ENCODE measurements at places on chromosomes 11 and 22.

DNA sequence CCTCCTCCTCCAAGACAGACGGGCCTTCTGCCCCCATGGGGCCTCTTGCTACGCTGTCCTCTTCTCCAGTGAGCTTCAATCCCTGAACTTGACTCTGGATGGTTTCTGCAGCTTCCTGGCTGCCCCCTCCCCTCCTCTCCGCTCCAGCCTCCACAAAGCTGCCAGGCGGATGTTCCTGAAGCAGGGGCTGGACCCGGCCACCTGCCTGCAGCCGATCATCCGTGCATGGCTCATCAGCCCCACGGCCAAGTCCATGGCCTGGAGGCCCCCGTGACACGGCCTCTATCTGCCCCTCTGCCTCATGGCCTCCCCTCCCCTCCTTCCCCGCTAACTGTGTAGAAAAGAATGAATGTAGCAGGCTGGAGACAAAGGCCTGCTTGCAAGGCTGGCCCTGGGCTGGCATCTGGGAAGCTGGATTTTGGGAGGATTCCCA lies 6.8 kb upstream of the SUN2 start:
- H3K4me1 ChIP-seq, result no peaks in the 10 kb centered on the region
- no peak overlapping the region for H3K27ac ChIP-seq
- H3K27me3 ChIP-seq, result no peaks in the 10 kb centered on the region
- H3K4me3 ChIP-seq, result no peak overlapping the region
- DNase-seq, result no peak

DNA sequence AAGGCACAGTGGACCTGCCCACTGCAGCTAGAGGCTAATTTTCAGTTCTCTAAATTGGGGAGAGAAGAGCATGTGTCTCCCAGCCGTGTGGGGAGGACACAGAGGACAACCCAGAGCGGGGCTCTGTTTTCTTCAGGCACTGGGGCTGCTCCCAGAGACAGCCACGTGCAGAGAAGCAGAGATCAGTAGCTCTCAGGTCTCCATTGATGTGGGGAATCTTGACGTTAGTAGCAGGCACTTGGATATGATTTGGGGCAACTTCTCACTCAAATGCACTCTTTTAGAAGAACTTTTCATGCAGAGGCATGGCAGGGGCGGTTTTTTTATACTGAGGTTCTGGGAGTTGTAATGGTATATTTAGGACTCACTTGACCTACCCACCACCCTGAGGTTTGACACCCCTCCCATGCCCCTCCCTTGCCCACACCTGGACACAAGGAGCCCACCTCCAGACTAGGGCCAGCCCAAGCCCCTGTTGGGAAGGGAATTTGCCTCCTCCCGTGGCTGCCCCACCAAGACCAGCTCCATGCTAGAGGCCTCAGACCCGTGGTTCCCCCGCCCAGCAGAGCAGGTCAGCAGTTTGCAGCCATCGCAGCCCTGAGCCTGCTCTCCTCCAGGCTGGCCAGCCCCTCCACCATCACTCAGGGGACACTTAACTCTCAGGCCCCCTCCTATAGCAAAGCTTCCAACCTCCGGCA lies 94.2 kb upstream of the RTL6 start:
- H3K27me3 ChIP-seq, result no peaks in the 10 kb centered on the region
- no peak overlapping the region for H3K4me3 ChIP-seq
- H3K36me3 ChIP-seq, result no peaks in the 10 kb centered on the region
- H3K27ac ChIP-seq, result no peak overlapping the region
- DNase-seq, result no peak
- no peaks in the 10 kb centered on the region for H3K4me1 ChIP-seq

GRCh38 chr11:47003180-47003877 lies 66.8 kb downstream of the CSTPP1 start:
- peaks cover 31% of the 10 kb centered on the region for H3K4me1 ChIP-seq
- no peaks in the 10 kb centered on the region for H3K36me3 ChIP-seq
- H3K27ac ChIP-seq, result peak overlapping the region; percentile 60
- no peaks in the 10 kb centered on the region for H3K27me3 ChIP-seq
- peak; percentile 29 for DNase-seq
- H3K4me3 ChIP-seq, result no peak overlapping the region

DNA sequence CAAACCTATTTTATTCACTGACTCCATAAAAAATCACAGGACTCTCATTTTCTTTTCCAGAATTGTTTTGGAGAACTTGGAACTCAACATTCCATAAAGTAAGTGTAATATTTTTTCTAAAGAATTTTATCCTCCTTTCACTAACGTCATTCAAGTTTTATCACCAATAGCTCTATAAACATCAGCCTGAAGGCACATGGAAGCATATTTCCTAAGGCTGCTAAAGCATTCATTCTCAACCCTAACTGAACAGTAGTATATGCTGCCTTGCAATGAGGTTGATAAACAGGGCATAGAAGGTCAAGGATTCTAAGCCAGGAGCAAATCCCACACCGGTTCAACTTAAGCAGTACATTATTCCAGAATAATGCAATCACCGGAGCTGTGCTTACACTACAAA lies 273.9 kb downstream of the RAB38 start:
- H3K27ac ChIP-seq, result no peak overlapping the region
- no peaks in the 10 kb centered on the region for H3K36me3 ChIP-seq
- H3K4me1 ChIP-seq, result no peaks in the 10 kb centered on the region

DNA sequence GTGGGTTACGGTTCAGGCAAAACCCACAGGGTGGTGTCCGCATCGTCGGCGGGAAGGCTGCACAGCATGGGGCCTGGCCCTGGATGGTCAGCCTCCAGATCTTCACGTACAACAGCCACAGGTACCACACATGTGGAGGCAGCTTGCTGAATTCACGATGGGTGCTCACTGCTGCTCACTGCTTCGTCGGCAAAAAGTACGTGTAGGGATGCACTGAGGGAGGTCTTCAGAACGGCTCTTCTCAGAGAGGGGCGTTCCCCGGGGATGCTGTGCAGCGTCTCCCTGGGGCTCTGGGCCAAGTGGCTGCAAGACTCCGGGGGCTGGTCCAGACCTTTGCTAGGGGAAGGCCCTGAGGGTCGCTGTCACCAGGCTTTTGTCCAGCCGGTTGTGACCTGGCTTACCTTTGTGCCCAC lies 1.3 kb downstream of the ACR start:
- H3K27me3 ChIP-seq, result no peaks in the 10 kb centered on the region
- H3K27ac ChIP-seq, result no peak overlapping the region
- no peak overlapping the region for H3K4me3 ChIP-seq
- H3K36me3 ChIP-seq, result no peaks in the 10 kb centered on the region
- no peaks in the 10 kb centered on the region for H3K4me1 ChIP-seq

DNA sequence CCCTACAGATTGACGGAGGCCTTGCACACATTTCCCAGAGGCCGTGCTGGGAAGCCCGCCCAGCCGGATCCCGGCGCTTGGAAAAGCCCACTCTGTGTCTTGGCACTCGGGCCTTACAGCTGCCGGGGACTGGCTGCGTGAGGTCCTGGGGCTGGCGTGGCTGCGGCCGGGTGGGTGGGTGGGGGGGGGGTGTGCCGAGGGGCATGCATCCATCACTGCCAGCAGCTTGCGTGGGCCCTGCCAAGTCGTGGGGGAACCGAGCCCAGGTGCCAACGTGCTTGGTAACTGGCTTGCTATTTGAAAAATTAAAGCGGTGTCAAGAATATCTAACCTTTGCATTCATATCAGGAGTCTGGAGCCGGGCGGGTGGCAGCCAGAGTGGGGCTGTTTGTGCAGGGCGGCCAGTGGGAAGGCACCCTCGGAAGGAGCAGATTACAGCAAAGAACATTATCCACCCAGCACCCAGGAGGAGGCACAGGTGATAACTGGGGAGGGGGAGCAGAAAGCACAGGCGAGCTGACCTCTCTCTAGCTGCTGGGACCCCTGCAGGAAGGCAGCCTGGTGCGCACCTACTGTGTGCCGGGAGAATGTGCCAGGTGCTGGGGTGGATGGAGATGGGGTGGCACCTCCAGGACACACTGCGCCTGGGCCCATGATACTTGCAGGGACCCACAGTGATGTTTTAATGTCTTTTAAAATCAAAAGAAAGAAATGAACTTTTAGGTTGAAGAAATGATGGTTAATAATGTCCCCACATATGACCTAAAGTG lies 28.5 kb upstream of the SMIM38 start:
- no peak overlapping the region for H3K4me3 ChIP-seq
- H3K27me3 ChIP-seq, result no peaks in the 10 kb centered on the region
- peaks cover 39% of the 10 kb centered on the region for H3K4me1 ChIP-seq

- no peak overlapping the region for H3K4me3 ChIP-seq
- H3K27me3 ChIP-seq, result no peaks in the 10 kb centered on the region
- H3K27ac ChIP-seq, result no peak overlapping the region
- H3K36me3 ChIP-seq, result no peaks in the 10 kb centered on the region
- DNase-seq, result no peak
- H3K4me1 ChIP-seq, result peaks cover 8% of the 10 kb centered on the region
Measured at GRCh38 chr11:111604392-111605009, 2.3 kb downstream of the SIK2 start.

DNA sequence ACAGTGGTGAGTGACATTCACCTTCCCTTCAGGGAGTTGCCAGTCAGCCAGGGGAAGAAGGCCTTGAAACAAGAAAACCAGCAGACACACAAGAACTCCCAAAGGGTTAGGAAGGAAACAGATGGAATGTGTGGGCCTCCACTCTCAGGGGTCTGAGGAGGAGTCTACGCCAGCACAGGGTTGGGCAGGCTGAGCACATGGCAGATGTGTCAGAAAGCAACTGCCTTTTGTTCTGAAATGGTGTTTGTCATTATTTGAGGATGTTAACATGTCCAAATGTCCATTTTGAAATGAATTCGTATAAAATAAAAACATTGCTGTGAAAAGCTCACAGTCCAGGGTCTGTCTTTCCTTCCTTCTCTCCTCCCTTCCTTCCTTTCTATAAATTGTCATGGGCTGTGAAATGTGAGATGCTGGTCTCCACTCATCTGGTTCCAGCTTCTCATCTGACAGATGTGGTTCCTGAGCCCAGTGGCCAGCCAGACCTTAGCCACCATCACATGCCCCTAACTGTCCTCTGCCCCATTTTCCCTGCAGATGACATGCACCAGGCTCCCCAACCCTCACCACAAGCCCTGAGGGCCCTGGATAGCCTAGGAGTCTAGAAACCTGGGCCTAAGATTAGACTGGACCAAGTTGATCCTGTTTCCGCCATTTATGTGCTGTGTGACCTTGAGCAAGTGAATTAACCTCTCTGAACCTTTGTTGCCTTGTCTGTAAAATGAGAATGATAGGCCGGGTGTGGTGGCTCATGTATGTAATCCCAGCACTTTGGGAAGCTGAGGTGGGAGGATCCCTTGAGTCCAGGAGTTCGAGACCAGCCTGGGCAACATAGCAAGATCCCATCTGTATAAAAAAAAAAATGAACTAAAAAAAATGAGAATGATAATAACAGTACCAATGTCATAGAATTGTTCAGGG lies 56.2 kb upstream of the CRYBB3 start:
- peaks cover 48% of the 10 kb centered on the region for H3K4me1 ChIP-seq
- no peak overlapping the region for H3K4me3 ChIP-seq
- H3K27ac ChIP-seq, result no peak overlapping the region

GRCh38 chr22:20111045-20111688 lies 4.7 kb upstream of the RANBP1 start:
- H3K4me1 ChIP-seq, result peaks cover 7% of the 10 kb centered on the region
- H3K36me3 ChIP-seq, result peaks cover 96% of the 10 kb centered on the region
- no peaks in the 10 kb centered on the region for H3K27me3 ChIP-seq
- no peak overlapping the region for H3K27ac ChIP-seq
- H3K4me3 ChIP-seq, result no peak overlapping the region

- no peak overlapping the region for H3K4me3 ChIP-seq
- no peak for DNase-seq
- no peaks in the 10 kb centered on the region for H3K4me1 ChIP-seq
- no peaks in the 10 kb centered on the region for H3K27me3 ChIP-seq
- H3K36me3 ChIP-seq, result no peaks in the 10 kb centered on the region
Measured at GRCh38 chr22:33459137-33459536, 401.0 kb upstream of the SYN3 start.

GRCh38 chr22:46976598-46976997 lies 214.1 kb downstream of the TBC1D22A start:
- peaks cover 10% of the 10 kb centered on the region for H3K4me1 ChIP-seq
- no peak for DNase-seq
- H3K27me3 ChIP-seq, result no peaks in the 10 kb centered on the region
- H3K36me3 ChIP-seq, result no peaks in the 10 kb centered on the region
- no peak overlapping the region for H3K27ac ChIP-seq

GRCh38 chr11:125772834-125773505 lies 5.7 kb downstream of the PATE2 start:
- H3K27me3 ChIP-seq, result peaks cover 5% of the 10 kb centered on the region
- no peak overlapping the region for H3K27ac ChIP-seq
- no peak overlapping the region for H3K4me3 ChIP-seq
- H3K4me1 ChIP-seq, result no peaks in the 10 kb centered on the region

DNA sequence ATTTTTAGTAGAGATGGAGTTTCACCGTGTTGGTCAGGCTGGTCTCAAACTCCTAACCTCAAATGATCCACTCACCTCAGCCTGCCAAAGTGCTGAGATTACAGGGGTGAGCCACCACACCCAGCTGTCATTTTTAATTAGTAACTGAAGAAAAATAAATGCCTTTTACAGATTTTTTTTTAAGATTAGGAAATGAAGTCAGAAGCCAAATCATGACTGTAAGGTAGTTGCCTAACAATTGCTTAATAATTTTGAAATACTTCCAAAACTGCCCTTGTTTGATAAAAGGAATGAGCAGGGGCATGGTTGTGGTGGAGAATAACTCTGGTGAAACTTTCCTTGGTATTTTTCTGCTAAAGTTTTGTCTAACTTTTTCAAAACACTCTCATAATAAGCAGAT lies 98.9 kb upstream of the SLC5A12 start:
- no peak overlapping the region for H3K27ac ChIP-seq
- no peaks in the 10 kb centered on the region for H3K36me3 ChIP-seq
- no peaks in the 10 kb centered on the region for H3K4me1 ChIP-seq
- no peak overlapping the region for H3K4me3 ChIP-seq

DNA sequence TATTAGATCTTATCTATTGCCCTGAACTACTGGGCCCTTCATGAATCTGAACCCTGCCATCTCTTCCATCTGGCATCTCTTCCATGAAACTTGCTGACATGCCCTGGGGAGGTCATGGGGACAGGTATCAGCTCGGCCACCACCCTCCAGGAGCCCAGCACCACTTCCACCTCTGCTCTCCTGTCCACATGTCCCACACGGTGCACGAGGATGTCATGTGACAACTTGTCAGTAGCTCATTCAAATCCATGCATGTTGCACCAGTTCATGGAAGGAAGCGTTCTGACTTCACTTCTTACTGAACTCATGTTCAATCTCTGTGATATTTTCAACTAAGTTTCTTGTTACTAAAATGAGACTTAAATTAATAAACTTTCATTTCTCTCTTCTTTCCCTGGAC lies 16.6 kb downstream of the YPEL1 start:
- H3K27ac ChIP-seq, result no peak overlapping the region
- H3K27me3 ChIP-seq, result no peaks in the 10 kb centered on the region
- H3K36me3 ChIP-seq, result no peaks in the 10 kb centered on the region
- no peaks in the 10 kb centered on the region for H3K4me1 ChIP-seq

- no peak for DNase-seq
- no peaks in the 10 kb centered on the region for H3K36me3 ChIP-seq
- peaks cover 3% of the 10 kb centered on the region for H3K4me1 ChIP-seq
- no peaks in the 10 kb centered on the region for H3K27me3 ChIP-seq
Measured at GRCh38 chr11:9053316-9054035, 37.9 kb downstream of the SCUBE2 start.

Measured in heart left ventricle (tissue), 16 donors.